ENCODE measurements at places on chromosomes 1 and 21. TPM values are rescaled to one million over a fixed set of nuclear protein-coding genes. Genes with fewer than 3 reads are reported as not detected.

The EPHX1 gene
- polyA plus RNA-seq = 51.2 TPM

The TEDDM1 gene
- 0.09 TPM for polyA plus RNA-seq

The TSSK3 gene
- 6.1 TPM for polyA plus RNA-seq

- no peaks in the 10 kb centered on the region for H3K27me3 ChIP-seq
- no peak overlapping the region for H3K27ac ChIP-seq
- DNase-seq = no peak
Observed at GRCh38 chr21:39650801-39651200, 38.1 kb downstream of the B3GALT5 start.

- no peak overlapping the region for H3K4me3 ChIP-seq
- DNase-seq = peak; percentile 84
- peaks cover 38% of the 10 kb centered on the region for H3K4me1 ChIP-seq
- no peaks in the 10 kb centered on the region for H3K36me3 ChIP-seq
- no peaks in the 10 kb centered on the region for H3K27me3 ChIP-seq
- peak overlapping the region; percentile 86 for H3K27ac ChIP-seq
Observed at GRCh38 chr1:56816909-56817308, 2.3 kb downstream of the FYB2 start.

- H3K27me3 ChIP-seq = no peaks in the 10 kb centered on the region
- H3K4me3 ChIP-seq = no peak overlapping the region
- H3K4me1 ChIP-seq = peaks cover 34% of the 10 kb centered on the region
- no peak for DNase-seq
- no peak overlapping the region for H3K27ac ChIP-seq
Observed at GRCh38 chr1:3481836-3482375, 27.4 kb downstream of the ARHGEF16 start.

GRCh38 chr1:181116819-181117390 lies 28.4 kb downstream of the IER5 start:
- H3K27ac ChIP-seq = peak overlapping the region; percentile 56
- no peaks in the 10 kb centered on the region for H3K27me3 ChIP-seq
- H3K4me1 ChIP-seq = peaks cover 41% of the 10 kb centered on the region
- DNase-seq = no peak
- no peaks in the 10 kb centered on the region for H3K36me3 ChIP-seq

DNA sequence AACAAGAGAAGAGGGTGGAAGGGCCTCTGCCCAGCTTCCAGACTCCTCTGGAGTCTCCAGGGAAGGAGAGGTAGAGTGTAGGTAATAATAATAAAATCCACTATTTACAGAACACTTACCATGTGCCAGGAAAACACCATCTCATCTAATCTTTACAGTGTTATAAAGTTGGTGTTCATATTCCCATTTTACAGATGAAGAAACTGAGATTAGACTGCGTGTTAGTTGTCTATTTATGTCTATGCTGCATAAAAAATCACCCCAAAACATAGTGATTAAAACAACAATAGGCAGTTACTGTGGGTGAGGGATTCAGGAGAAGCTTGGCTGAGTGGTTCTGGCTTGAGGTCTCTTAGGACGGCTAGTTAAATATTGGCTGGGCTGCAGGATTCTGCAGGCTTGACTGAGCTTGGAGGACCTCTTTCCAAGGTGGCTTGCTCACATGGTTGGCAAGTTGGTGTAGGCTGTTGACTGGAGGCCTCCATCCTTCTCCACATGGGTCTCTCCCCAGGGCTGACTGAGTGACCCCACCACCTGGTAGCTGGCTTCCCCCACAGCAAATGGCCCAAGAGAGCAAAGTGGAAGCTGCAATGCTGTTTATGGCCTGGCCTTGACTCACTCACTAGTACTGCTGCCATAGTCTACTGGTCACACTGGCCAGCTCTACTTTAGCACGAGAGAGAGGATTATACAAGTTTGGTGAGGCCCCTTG lies 6.5 kb upstream of the ALX3 start:
- H3K27ac ChIP-seq = no peak overlapping the region
- no peaks in the 10 kb centered on the region for H3K36me3 ChIP-seq
- H3K4me1 ChIP-seq = no peaks in the 10 kb centered on the region
- H3K27me3 ChIP-seq = peaks cover 58% of the 10 kb centered on the region
- no peak overlapping the region for H3K4me3 ChIP-seq

DNA sequence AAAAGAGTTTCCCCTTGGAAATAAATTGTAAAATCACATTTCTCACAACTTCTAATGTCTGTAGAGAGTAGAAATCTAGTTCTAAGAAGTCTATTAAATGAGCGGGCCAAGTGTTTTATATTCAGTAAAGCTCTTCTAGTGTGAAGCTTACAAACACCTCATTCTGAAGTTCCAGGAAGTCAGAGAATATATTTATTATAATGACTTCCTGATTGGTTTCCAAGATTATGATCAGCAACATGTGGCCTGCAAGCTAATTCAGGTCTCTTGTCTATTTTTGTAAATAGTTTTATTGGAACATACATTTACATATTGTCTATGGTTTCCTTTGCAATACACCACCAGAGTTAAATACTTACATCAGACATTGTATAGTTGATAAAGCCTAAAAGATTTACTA lies 603.9 kb downstream of the AMY1C start:
- no peaks in the 10 kb centered on the region for H3K36me3 ChIP-seq
- no peaks in the 10 kb centered on the region for H3K4me1 ChIP-seq
- H3K27me3 ChIP-seq = no peaks in the 10 kb centered on the region
- H3K4me3 ChIP-seq = no peak overlapping the region
- no peak overlapping the region for H3K27ac ChIP-seq

GRCh38 chr1:41618066-41618825 lies 133.8 kb upstream of the EDN2 start:
- H3K4me1 ChIP-seq = no peaks in the 10 kb centered on the region
- no peak for DNase-seq

DNA sequence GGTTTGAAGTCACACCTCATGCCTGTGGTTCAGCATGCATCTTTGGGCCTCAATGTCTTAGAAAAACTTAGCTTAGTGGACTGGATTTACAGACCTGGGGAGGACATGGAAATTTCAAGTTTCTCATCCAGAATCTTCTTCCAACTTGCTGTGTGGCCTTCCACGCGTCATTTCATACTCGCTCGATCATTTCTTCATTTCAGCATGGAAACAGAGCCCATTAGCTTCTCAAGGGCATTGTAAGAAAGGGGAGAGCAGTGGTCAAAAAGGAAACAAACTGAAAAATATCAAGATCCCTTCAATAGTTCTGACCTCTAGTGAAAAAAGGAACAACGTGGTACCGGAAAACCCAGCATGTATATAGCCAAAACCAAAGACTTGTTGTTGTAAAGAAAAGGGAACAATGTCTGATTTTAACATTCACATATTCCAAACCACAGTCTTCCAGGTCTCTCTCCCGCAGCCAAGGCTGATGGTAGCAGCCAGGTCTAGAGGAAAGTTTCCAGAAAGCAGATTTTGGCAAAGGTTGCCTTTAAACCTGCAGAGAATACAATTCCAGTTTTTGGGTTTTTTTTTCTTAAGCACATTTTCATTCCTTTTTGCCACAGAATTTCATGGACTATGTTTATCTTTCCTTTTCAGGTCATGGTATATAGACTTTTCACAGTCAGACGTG lies 97.0 kb upstream of the CDC42BPA start:
- H3K4me3 ChIP-seq = no peak overlapping the region
- H3K27me3 ChIP-seq = no peaks in the 10 kb centered on the region
- H3K27ac ChIP-seq = no peak overlapping the region
- no peaks in the 10 kb centered on the region for H3K4me1 ChIP-seq
